CD4-positive, alpha-beta T cell treated with Interleukin-17A for 4 hours (primary cell): ENCODE measurements at places on chromosomes 2 and 18.

- DNase-seq = no peak
Measured at GRCh38 chr2:219198974-219199373, 7.6 kb upstream of the ZFAND2B start.

DNA sequence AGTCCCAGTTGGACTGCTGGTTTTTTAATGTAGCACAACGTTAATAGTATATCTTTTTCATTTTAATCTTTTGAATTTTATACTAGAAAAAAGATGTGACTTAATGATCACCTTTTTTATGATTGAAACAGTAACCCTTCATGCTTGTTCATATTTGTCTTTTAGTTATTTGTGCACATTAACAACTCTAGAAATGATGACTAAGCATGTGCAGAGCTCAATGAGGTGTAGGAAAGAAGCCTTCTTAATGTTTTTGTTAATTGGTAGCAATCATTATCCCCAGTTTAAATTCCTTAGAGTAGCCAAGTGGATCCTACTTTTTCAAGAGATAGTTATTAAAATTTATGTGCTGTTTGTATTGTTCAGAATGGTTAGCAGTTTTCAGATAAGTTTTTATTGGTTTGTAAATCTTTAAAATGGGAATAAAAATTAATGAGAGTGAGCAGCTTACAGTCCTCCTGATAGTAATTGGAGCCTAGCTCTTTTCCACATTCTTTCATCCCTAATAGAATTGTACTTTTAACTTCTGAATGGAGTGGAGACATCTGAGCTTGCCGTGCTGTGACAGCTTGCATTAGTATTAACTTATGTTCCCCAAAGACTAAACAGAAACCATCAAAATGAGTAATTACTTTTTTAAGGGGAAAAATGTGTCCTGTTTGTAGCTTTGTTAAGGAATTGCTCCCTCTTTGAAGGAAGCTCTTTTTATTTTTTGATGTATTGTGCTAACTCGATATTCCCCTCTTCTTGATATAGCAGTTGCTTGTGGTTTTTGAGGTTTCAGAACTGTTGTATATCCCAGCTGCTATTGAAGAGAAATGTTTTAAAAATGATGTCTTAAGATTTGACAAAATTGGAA, 17.3 kb downstream of the PIK3C3 start:
- DNase-seq = no peak

- DNase-seq = peak; percentile 41
Measured at GRCh38 chr2:201363857-201364560, 6.9 kb upstream of the FLACC1 start.

DNA sequence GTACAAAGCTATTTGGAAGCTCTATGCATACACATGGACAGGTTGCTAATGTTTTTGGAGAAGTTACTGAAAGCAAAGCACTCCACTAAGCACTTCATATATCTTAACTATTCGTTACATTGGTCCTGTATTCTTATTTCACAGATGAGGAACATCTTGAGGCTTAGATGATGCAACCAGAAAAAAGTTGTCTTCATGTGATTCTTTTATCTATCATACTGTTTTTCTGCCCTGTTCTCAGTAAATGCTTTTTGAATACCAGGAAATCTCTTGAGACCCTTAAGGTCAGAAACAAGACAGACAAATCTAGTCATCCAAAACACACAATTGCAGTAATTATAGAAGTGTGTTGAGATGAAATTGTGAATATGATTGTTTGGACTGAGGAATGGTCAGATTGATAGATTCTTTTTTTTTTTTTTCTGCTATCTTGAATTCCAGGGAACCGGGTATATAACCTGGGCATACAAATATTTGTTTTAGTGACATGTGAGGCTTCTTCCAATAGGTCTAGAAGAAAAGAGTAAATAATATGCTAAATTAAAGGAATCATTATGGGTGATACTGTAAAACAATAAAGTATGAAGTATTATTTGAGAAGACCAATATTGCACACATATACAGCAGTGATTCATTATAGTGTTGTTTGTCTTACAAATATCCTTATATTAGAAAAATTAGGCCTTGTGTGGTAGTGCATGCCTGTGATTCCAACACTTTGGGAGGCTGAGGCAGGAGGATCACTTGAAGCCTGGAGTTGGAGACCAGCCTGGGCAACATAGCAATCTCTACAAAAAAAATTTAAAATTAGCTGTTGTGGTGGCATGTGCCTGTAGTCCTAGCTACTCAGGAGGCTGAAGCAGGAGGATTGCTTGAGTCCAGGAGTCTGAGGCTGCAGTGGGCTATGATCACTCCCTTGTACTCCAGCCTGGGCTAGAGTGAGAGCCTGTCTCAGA, 33.7 kb downstream of the EHBP1 start:
- DNase-seq = no peak

- no peak for DNase-seq
Measured at GRCh38 chr2:130720528-130720927, 8.3 kb upstream of the GPR148 start.
